Spinal cord (tissue), 10 donors: ENCODE measurements at places on chromosomes 6 and 20. TPM values are rescaled to one million over a fixed set of nuclear protein-coding genes. Genes with fewer than 3 reads are reported as not detected.

The FAM184A gene
- polyA plus RNA-seq: 36.4 TPM

The SIRPD gene
- polyA plus RNA-seq: not detected

DNA sequence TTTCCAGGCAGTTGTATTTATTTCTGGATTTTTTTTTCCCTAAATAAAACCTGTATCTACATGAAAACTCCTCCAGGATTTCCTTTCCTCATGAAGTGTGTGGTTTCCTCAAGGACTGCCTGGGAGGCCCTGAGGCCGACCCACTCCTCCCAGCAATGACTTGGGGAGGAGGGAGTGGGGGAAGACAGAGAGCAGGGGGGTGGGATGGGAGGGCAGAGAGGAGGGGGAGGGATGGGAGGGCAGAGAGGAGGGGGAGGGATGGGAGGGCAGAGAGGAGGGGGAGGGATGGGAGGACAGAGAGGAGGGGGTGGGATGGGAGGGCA is 161.8 kb upstream of the AGPAT4 start:
- no peak for DNase-seq

DNA sequence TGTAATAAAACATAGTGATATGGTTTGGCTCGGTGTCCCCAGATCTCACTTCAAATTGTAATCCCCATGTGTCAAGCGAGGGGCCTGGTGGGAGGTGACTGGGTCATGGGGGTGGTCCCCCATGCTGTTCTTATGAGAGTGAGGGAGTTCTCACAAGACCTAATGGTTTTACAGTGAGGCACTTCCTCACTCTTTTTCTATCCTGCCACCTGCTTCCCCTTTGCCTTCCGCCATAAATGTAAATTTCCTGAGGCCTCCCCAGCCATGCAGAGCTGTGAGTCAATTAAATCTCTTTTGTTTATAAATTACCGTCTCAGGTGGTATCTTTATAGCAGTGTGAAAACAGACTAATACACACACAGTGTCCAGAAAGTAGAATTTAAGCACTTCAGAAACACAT is 78.5 kb downstream of the REPS1 start:
- no peak for DNase-seq

GRCh38 chr20:59566631-59567524 is 37.5 kb upstream of the PHACTR3 start:
- DNase-seq: no peak

DNA sequence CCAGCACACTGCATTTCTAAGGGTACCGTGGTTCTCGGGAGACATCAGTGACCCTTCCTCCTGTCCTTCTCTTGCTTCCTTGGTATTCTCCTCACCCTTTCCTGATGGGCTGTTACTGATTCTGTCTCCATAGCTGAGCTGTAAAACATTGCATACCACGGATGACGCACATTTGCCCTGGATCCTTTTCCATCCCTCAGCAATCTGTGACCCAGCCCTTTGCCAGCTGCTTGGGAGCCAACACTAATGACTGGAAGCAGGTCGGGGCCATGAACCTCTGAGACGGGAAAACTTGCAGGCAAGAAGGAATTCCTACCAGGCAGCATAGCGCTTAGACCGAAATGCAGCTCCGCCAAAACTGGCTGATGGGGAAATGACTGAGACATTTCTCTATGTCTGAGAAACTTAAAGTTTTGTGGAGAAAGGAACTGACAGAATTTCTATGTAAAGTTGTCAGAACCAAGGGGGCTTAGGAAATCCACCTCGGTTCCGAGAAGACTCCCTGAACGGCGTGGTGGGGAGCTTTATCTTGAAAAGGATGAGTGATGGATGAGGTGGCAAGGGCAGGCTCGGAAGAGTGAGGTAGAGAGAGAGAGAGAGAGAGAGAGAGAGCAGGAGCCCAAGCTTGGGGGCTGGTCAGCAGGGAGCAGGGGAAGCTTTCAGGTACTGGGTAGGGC is 19.2 kb downstream of the TUBB2B start:
- no peak for DNase-seq

GRCh38 chr20:62068997-62069396 is 3.3 kb upstream of the TAF4 start:
- no peak for DNase-seq

The NKX2-2 gene
- polyA plus RNA-seq: 37.9 TPM

DNA sequence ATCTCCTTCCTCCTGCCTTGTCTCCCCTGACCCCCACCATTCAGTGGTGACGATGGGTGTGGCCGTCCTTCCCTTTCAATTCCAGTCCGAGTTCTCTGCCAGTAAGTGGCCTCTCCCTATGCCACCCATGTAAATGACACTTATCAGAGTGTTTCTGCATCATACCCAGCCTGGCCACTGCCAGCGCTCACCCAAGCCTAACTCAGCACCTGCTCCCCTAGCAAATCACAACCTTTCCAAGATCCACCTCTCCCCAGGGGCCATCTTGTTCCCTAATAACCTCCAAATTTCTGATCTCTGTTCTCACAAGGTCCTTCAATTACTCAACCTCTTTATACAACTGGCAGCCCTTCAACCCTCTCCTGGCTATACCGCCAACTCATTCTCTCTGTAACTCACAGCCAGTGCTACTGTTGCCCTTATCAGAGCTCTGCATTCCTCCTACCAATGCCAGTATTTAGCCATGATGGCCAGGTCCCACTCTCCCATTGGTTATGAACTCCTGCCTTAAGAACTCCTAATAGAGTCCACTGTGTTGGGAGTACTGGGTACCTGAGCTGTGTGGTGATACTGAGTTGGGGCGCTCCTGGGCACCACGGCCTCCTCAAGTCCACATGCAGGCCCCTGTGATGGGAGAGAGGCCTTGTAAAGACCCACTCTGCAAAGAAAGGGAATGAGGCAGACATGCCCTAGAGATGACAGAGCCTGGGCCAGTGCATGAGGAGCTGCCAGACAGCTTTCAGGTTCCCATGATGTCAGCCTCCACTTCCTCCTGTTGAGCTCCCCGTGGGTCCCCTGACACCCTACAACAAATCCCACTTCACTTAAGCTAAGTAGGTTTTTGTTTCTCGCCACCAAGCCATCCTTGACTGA is 187.4 kb upstream of the RREB1 start:
- DNase-seq: no peak

The HLA-DQB1 gene
- 2.7 TPM for polyA plus RNA-seq

DNA sequence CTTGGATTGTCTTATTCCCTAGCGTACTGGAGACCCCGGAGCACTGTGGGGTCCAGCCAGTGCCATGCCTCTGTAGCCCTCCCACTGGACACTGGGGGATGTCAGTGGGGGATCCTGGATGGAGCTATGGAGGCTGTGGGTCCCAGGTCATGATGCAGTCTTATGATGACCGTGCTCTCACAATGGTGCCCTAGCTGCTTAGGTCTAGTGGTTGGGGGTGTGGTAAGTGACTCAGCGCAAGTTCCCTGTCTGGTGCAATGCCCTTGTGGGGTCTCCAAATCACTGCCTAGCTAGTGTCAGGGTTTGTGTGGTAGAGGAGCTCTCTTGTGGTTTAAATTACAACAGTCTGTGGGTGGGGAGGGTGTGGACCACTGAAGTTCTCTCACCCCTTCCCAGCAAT is 135.4 kb downstream of the CDC5L start:
- DNase-seq: no peak

GRCh38 chr6:138695193-138695592 is 78.4 kb upstream of the CCDC28A start:
- DNase-seq: no peak

The TRIM40 gene
- polyA plus RNA-seq: not detected

The GSTA2 gene
- polyA plus RNA-seq: not detected

GRCh38 chr6:130776287-130776925 is 50.8 kb upstream of the SMLR1 start:
- DNase-seq: no peak

- peak; percentile 30 for DNase-seq
Observed at GRCh38 chr20:51284871-51285270, 257.6 kb downstream of the NFATC2 start.

DNA sequence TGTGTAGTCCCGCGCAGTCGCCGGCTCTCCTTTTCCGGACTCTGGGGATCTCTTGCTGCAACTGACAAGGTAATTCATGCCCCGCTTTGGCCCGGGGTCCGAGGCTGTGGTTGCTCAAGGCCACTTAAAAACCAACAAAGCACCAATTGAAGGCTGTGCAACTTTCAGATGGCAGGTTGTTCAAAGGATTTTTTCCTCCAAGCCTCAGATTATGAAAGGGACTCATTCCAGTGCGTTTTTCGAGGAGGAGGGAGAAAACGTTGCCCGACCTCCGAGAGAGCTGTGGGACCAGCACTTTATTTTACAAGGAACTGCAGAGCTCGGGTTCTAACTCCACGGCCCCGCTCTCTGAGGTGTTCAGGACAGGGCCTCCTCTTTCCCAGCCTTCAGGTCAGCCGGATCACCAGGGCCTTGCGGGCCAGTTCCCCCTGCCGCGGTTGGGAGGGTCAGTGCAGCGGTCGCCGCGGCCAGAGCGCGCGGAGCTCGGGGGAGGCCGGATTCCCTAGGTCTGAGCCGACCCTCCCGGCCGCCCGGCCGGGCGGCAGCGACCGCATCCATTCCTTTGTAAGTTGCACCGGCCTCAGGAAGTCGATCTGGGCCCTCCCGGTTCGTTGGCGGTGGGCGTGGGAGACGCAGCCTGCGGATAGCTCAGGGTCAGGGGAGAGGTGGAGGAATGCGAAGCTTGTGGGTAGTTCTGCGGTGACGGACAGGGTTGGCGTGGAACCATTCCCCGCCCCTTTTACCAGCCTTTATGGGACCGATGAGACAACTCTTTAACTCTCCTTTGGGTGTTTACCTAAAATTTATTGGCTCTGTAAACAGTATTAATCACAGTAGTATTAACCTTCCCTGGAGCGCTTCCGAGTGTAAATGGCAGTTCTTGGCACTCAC is 1.6 kb downstream of the UTRN start:
- DNase-seq: peak; percentile 71

DNA sequence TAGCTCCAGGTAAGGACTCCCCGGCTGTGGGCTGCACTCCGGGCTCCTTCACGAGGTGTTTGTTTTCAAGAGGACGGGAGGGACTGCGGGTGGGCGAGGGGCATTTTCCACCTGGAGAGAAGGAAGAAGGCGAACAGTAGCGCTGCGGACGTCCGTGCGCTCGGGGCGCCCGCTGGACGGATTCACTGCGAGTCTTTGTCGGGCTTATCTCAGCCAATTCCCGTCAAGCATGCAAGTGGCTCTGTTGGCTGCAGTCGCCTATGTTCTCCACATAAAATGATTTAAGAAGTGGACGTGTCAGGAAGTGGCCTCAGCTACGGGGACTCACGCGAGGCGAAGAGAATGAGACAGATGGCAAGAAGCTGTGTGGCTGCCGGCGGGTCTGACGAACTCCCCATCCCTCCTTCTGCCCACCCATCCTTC is 332 bp downstream of the GRIK2 start:
- no peak for DNase-seq

GRCh38 chr20:58004146-58004545 is 224.3 kb downstream of the ANKRD60 start:
- DNase-seq: no peak

- DNase-seq: no peak
Observed at GRCh38 chr20:39089029-39089428, 126.9 kb downstream of the DHX35 start.

DNA sequence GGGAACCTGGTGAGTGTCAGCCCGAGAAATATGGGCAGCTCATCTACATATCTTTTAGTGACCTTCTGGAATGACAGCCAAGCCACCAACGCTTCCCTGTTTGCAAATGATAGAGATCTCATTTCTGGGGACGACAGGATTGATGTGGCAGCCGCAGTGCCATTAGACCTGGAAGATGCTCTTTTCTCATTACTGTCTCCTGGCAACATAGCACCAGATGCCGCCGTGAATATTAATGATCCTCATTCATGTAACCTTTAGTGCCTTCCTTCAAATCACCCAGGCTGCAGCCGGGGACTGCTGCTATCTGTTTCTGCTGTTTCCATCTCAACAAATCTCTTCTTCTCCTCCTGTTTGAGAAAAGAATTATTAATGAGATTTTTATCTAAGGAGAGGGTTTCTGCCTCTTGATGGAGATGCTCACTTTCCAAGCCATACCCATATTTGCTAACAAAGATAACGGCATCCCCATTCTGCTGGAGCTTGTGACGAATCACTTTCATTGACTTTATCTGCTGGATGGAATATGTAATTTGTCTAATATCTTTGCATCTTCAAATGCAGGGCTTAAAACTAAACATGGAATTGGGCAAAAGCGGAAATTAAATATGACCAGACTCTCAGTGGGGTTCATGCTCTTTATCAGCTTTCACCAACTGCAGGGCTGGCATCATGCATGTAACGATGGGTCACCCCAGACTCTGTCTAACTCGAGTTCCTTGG is 74.8 kb upstream of the KIF16B start:
- DNase-seq: no peak

GRCh38 chr6:41280381-41281057 is 6.0 kb downstream of the TREM1 start:
- no peak for DNase-seq

The RBPJL gene
- 0.53 TPM for polyA plus RNA-seq

The PBOV1 gene
- 0.32 TPM for polyA plus RNA-seq

DNA sequence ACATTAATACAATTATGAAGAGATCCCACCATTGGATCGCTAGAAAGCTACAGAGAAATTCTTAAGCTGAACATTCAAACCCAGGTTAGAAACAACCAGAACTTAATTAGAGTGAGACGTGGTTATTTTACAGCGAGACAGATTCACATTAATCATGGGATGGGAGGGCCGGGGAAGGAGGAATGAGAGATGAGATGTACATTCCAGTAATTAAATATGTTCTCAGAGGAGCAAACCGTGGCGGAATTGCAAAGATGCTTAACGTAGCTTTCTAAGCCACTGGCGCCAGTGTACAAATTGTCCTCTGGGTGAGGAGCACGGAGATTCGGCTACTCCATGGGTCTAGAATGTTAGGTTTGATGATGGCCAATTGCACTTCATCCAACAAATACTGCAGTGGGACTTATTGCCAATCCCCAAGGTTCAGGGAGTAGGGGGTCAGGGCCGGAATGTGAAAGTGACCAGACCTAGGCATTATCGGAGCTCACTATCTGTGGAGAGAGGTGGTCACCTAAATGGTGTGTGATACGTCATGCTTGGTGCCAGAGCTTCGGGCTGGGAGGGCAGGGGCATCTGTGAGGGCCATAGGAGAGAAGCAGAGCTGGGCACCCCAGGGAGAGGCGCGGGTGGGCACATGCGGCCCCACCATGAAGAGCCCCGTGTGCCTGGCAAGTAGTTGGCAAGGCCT is 114.7 kb downstream of the EDN3 start:
- DNase-seq: peak; percentile 57

DNA sequence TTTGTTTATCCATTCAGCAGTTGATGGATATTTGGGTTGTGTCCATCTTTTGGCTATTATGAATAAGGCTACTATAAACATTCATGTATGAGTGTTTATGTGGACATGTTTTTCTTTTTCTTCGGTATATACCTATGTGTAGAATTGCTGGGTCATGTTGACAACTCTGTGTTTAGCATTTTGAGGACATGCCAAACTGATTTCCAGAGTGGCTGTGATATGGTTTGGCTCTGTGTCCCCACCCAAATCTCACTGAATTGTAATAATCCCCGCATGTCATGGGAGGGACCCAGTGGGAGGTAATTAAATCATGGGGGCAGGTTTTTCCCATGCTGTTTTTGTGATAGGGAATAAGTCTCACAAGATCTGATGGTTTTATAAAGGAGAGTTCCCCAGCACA is 439.7 kb downstream of the UTRN start:
- no peak for DNase-seq

GRCh38 chr6:45714006-45714730 is 301.5 kb downstream of the CLIC5 start:
- no peak for DNase-seq

The SSTR4 gene
- 0.59 TPM for polyA plus RNA-seq

The ULBP1 gene
- 0.79 TPM for polyA plus RNA-seq

GRCh38 chr6:83514866-83515466 is 2.6 kb downstream of the PRSS35 start:
- DNase-seq: peak; percentile 92

The TRERF1 gene
- 9.4 TPM for polyA plus RNA-seq

The SPINT3 gene
- polyA plus RNA-seq: not detected

GRCh38 chr6:5343998-5344397 is 82.7 kb downstream of the FARS2 start:
- no peak for DNase-seq
